ENCODE measurements at places on chromosomes 3 and 15. TPM values are rescaled to one million over a fixed set of nuclear protein-coding genes. Genes with fewer than 3 reads are reported as not detected.

Gene DPH3
- total RNA-seq = 15.4 TPM

Gene SPTSSB
- 1.6 TPM for total RNA-seq

Gene TBC1D21
- total RNA-seq = not detected

DNA sequence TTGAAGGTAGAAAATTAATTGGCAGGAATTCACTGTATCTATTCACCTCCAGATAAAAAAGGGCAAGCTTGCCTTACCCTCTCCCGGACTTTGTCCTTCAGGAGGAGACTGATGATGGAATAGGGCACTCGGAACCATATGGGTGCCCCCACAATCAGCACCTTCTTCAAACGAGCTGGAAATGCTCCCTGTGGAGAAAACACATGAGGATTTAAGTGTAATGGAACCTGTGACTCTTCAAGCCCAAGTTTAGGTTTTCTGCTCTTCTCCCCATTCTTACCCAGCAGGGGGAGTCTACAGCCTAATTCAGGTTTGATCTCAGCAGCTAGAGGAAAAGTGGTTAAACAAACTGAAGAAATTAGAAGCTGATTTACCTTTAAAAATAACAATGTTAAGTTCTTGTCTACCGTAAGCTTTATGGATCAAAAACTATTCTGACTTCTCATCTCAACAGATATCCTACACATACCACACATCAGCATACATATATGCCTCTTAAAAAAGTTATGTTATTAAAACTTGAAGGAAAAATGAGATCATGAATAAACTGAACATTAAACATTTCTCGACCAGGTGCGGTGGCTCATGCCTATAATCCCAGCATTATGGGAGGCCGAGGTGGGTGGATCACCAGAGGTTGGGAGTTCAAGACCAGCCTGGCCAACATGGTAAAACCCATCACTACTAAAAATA is 57.5 kb upstream of the SIN3A start:
- DNase-seq = no peak

GRCh38 chr3:130509008-130509407 is 8.0 kb upstream of the COL6A6 start:
- peak; percentile 36 for DNase-seq

- no peak for DNase-seq
Measured at GRCh38 chr3:81958972-81959640, 197.7 kb upstream of the GBE1 start.

- DNase-seq = no peak
Measured at GRCh38 chr3:191020730-191021396, 158.4 kb upstream of the GMNC start.

DNA sequence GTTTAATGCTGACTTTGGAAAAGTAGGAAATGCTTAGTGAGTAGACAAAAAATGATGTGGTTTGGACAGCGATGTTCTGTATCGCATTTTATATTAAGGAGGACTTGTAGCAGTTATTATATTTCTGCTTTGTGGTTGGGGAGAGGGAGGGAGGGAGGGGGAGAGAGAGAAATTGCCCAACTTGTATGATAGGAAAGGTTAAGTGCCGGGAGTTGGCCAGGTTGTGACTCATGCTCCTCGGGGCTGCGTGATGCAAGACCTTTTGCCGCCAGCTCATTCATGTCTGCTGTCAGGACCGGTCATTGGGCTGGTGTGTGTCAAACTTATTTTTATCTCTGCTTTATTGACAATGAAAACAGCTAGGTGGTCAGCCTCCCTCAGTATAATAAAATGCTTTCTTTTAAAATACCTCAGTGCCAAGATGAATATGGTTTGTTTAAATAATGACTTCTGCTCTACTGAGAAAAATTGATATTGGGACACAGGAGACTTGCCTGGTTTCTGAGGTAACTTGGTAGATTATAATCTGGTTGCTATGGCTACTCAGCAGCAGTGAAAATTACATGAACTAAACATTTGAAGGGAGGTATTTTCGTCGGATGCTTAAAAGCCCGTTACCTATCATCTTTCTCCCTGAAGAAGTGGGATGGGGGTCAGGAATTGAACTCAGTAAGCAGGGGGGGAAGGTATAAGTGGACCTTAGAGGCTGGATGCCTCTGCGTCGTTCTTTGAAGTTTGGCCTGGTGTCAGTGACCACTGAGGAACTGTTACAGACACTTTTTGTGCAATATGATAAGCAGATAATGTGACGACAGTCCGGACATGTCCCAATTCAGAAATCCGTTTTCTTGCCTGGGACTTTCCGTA is 90.7 kb downstream of the FNDC3B start:
- peak; percentile 82 for DNase-seq

- no peak for DNase-seq
Measured at GRCh38 chr3:174945951-174946350, 86.8 kb downstream of the NAALADL2 start.

- no peak for DNase-seq
Measured at GRCh38 chr3:187661267-187661666, 8.9 kb downstream of the SST start.
